ENCODE measurements at places on chromosomes 13 and 19.

DNA sequence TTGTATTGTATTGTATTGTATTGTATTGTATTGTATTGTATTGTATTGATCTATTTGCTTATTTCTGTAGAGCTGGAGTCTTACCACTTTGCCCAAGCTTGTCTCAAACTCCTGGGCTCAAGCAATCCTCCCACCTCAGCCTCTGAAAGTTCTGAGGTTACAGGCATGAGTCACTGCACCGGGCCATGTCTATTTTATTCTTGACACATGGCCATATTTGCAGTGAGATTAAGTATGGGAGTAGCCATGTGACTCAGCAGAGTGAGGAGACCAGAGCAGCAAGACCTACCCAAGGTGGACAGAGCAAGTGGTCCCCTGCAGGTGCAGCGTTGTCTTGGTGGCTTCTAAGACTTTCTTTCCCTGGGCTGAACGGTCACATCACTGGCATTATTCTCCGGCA lies 49.1 kb upstream of the UBAC2 start:
- DNase-seq = peak; percentile 28

DNA sequence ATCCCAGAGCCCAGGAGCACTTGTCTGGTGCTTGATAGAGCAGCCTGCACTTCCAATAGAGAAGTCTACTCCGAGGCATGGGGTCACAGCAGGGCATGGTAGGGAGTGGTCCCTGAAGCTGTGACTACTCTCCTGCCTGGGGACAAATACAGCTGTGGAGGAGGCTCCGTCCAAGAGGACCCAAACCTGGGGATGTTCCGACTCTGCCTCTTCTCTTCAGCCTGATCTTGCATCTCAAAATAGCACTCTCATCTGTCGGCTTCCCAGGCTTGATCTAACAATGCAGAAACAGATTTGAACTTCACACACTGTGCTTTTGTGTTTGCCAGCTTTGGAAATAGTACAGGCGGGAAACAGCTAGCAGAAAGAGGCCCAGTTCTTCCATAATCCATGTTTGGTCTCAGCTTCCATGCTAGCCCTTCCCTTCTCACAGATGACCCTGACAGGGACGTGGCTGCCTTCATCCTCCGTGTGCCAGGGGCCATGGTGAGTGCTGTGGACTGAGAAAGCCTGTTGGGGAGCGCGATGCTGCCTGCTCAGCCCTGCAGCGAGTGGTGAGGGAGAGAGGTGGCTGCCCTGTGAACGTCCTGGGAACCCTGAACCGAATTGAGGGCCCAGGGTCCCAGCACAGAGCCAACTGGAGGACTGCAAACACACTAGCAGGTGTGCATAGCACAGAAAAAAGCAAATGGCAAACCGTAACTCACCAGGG lies 150.3 kb upstream of the GPR12 start:
- DNase-seq = no peak

DNA sequence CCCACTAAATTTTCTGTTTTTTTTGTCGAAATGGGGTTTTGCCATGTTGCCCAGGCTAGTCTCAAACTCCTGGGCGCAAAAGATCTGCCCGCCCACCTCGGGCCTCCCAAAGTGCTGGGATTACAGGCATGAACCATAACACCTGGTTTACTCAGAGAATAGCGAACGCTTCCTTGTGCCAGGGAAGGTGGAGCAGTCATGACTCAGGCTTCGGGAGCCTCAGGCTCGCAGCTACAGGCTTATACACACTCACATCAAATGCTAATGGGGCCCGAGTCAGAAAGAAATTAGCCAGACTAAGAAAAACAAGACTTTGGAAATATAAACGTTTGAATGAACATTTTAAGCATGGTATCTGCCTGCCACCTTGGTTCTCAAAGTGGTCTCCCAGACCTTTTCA lies 11.0 kb upstream of the TPT1 start:
- DNase-seq = peak; percentile 22

DNA sequence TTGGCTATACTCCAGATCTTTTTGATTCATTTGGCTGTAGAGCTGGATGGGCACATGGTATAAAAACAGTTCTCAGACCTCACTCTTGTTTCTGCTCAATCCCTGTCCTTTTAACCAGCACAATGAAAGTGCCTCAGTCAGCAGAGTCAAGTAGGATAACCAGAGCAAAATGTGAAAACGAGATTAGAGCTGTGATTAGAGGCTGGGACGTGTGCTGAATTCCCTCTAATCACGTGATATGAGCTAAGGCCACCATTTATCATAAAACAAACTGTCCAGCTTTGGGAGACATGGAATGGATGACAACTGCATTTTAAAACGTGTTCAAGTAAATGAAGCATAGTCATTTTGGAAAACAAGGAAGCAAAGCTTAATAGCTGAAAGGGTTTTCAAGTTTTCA lies 54.1 kb downstream of the GJA3 start:
- no peak for DNase-seq

GRCh38 chr13:38180670-38181069 lies 169.0 kb upstream of the UFM1 start:
- DNase-seq = no peak

DNA sequence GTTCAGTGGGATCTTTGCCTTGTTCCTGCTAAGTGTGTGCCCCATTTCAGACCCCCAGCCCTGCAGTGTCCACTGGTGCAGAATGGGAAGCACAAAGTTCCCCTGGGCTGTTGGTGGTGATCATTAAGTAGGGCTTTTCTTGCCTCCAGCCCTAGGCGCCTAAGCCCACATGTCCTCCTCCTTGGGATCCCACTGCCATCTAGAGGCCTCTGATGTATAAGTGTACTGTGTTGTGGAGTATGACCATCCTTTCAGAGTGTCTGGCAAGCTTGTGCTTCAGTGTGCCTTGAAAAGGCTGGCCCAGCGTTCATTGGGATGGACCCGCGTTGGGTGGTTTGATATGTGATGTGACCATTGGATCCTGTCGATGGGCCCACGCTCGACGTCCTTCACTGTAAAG lies 71.2 kb downstream of the WASF3 start:
- no peak for DNase-seq

GRCh38 chr19:10190026-10190425 lies 4.7 kb downstream of the DNMT1 start:
- no peak for DNase-seq

GRCh38 chr19:2774953-2775555 lies 8.0 kb downstream of the SGTA start:
- DNase-seq = no peak

Measured in Caki2 (cell line).